ENCODE measurements at places on chromosomes 16 and 17.

GRCh38 chr17:54372069-54372749, 528.4 kb upstream of the TOM1L1 start:
- no peak for DNase-seq

- no peak for DNase-seq
These were observed 4.7 kb upstream of the TBX21 start for GRCh38 chr17:47728214-47728877.

- DNase-seq, result no peak
These were observed 47.2 kb upstream of the MED13 start for GRCh38 chr17:62112229-62112628.

GRCh38 chr16:2500430-2500917, 13.3 kb upstream of the ATP6V0C start:
- DNase-seq, result no peak

DNA sequence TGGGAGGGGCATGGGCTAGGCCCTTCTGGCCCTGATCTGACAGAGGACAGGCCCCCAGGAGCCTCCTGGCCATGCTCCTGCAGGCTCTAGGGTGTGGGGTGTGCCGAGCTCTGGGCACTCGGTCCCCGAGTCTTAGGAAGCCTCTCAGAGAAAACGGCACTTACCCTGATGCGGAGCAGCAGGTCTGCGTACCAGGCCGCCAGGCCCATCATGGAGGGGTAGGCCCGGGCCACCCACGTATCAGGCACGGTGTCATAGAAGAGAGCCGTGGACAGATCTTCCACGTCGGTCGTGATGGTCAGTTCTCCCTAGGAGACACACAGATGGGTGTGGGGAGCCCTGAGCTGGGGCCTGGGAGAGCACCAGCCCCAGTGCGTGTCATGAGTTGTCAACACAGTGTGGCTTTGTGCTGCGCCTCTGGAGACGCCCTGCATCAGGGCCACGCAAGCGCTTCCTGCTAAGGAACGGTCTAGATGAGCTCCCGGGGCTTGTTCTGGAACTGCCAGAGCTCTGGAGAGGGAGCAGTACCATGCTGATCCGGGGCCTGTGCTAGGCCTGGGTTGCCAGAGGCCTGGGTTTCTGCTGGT, 47.9 kb downstream of the PGS1 start:
- DNase-seq, result no peak

DNA sequence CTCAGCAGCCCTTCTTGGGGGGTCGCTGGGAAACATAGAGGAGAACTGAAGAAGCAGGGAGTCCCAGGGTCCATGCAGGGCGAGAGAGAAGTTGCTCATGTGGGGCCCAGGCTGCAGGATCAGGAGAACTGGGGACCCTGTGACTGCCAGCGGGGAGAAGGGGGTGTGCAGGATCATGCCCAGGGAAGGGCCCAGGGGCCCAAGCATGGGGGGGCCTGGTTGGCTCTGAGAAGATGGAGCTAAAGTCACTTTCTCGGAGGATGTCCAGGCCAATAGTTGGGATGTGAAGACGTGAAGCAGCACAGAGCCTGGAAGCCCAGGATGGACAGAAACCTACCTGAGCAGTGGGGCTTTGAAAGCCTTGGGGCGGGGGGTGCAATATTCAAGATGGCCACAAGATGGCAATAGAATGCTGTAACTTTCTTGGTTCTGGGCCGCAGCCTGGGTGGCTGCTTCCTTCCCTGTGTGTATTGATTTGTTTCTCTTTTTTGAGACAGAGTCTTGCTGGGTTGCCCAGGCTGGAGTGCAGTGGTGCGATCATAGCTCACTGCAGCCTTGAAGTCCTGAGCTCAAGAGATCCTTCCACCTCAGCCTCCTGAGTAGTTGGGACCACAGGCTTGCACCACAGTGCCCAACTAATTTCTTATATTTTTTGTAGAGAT, 3.4 kb downstream of the STH start:
- peak; percentile 63 for DNase-seq

DNA sequence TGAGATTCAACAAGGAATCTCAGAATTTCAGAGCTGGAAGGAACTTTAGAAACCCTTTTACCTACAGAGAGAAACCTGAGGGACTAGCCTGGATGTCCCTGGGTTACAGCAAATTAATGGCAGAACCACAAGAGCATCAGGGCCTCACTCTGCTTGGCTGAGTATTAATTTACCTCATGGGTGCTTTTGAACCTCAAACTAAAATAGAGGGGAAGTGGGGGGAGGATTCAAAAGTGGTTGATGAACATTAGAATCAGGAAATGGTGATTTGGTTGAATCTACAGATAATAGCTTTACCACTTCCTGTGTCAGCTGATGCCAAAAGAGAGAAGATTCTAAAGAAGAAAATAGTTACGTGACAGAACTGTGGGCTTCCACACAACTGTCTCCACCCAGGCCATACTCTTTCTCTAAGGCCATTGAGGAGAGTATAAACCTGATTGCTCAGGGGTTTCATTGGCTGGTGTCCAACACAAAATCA, 11.3 kb upstream of the SKAP1 start:
- DNase-seq, result no peak

- DNase-seq, result no peak
These were observed 10.3 kb downstream of the RFFL start for GRCh38 chr17:35053204-35053603.

- no peak for DNase-seq
These were observed 30.9 kb downstream of the PGS1 start for GRCh38 chr17:78409191-78409928.

GRCh38 chr17:32261936-32262510, 3.6 kb upstream of the RHBDL3 start:
- DNase-seq, result no peak

- no peak for DNase-seq
These were observed 27.7 kb downstream of the PPM1E start for GRCh38 chr17:58783380-58783779.

DNA sequence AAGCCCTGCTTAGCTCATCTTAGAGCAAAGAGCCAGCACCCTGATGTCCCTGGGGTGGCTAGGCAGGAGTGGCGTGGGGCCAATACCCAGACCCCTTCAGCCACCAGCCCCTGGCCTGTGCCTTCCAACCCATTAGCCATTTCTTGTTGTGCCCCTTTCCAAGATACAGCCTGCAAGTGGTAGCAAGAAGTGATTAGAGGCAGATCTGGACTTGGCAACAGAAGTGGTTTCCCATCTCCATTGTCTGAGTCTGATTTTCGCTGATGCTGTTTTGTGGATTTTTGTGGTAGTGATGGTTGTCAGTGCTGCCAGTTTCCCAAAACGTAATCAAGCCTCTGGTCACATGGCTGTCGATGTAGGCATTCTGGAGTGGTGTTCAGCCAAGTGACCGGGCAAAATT, 25.7 kb downstream of the PLCD3 start:
- no peak for DNase-seq

GRCh38 chr17:54029986-54030385, 207.3 kb downstream of the KIF2B start:
- no peak for DNase-seq

GRCh38 chr16:4936991-4937781, at the start of gene PPL:
Gene PPL (minus strand): TSS chr16:4937148. CDS start chr16:4937045, 103 bp downstream.
- DNase-seq, result no peak

DNA sequence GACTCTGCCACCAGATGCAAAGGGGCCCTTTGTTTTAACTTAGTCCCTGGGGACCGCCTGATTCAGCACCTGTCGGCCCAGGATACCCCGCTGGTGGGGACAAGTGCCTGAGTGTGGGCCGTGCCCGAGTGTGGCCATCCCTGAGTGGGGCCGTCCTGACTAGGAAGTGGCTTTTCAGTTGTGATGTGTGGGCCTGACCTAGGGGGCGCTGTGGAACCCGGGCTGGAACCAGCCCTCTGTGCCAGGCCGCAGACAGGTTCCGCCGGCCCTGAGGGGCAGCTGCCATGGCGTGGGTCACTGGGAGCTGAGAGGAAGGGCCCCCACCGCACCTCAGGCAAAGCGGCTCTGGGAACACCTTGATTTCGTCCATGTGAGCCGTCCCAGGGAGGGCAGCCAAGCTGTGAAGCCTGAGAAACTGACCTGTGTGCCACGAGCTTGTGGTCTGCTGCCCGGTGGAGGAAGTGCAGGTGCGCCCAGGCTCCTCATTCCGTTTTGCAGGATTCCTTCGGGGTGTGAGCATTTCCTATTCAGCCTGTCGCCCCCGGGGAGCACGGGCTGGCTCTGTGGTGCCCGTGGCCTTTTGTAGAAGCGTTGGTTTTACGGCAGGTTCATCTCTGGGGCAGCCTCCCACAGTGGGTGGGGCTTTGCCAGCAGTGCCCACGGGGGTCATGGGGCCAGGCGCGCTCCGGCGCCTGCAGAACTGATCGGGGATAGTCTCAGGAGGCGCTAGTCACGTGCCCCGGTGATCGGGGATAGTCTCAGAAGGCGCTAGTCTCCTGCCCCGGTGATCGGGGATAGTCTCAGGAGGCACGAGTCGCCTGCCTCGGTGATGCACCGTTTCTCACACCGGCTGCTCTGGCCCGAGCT, 5.3 kb downstream of the RPL13 start:
- DNase-seq, result peak; percentile 43

DNA sequence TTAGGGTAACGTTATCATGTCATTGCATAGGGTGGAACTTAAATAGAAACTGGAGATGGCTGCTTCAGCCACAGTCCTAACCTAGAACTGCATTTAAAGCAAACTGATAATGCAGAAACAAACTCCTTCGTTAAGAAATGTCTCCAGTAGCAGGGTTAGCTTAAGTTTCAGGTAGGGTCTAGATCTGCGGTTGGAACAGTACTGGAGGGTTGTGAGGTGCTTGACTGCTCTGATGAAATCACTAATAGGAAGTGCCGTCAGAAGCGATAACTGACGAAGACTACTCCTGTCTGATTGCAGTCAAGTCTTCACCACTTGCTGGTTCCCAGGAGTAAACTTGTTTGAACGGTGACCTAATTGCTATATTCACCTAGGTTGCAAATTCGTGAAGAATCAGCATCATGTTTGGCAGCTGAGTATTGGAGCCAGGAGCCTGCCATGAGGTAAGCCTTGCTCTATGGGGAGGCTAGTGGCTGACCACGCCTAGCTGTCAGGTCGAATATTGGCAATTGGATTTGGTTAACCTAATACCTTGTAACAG, 24.5 kb downstream of the TRPV2 start:
- peak; percentile 42 for DNase-seq

GRCh38 chr17:66541461-66542128, 239.2 kb downstream of the PRKCA start:
- peak; percentile 37 for DNase-seq

GRCh38 chr16:83397601-83398291, 410.0 kb upstream of the HSBP1 start:
- DNase-seq, result no peak

DNA sequence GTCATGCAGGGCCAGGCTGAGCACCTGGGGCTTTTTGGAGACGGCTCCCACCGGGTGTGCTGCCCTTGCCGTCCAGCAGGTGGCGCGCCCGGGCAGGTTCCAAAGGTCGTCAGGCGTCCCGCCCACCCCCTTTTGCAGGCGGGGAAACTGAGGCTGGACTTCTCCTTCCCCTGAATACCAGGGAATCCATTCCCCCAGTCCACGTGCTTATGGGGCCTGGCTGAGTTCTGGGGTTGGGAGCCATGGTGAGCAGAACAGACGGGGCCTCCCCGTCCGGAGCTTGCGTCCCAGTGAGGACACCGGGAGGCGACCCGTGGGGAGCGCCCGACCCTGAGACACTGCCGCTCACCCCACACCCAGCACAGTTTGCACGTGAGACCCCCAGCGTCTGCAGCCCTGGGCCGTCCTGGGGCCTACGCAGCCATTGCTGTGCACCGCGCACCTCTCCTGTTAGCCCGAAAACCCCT, 51.8 kb upstream of the JPH3 start:
- no peak for DNase-seq

DNA sequence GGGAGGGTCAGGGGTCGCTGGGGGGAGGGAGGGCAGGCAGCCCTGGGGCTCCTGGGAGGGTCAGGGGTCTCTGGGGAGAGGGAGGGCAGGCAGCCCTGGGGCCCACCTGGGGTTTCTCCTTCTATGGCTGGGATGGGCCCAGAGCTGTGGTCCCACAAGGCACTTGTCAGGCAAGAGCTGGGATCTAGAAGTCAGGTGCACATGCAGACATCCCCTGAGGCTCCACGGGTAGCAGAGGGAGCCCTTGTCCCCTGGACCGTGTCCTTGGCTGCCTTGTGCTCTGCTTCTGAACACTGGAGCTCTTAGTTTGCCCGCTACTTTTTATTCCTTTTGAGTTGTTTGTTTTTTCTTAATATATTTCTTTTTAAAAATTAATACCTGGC, 1.8 kb downstream of the TUBB3 start:
- no peak for DNase-seq

DNA sequence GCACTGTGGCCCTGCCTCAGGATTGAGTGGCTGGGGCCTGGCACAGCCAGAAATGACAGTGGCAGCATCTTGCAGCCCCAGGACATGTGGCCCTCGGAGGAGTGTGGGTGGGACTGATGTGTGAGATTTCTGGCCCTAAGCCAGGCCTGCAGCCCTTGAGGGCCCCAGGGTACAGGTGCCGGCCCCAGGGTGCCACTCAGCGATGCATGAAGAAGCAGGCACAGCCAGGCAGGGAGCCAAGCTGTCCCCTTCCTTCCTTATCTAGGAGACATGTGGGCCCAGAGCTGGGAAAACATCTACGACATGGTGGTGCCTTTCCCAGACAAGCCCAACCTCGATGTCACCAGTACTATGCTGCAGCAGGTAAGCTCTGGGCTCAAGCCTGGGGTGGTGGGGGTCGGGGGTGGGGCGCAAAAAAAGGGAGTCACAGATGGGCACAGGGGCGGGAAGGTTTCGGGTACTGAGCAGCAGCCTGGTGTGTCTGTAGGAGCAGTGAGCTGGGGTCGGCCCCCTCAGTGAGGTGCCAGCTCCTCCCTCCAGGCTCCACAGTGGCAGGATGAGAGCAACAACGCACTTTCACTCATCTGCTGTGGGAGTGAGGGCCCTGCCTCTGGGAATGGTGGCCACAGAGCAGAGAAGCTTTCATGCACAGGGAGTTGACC, 4.1 kb downstream of the ACE start:
- no peak for DNase-seq

GRCh38 chr17:31093866-31094599, 744 bp upstream of the NF1 start:
- DNase-seq, result no peak

DNA sequence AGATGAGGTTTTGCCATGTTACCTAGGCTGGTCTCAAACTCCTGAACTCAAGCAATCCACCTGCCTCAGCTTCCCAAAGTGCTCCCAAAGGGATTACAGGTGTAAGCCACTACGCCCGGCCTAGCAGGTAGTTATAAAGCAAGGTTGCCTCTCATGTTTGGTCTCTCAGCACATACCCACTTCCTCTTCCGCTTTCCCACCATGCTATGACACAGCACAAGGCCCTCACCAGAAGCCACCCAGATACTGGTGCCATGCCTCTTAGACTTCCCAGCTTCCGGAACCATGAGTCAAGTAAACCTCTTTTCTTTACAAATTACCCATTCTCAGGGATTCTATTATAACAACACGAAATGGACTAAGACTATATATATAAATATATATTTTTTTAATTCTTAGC, 143.6 kb downstream of the COPRS start:
- DNase-seq, result no peak

DNA sequence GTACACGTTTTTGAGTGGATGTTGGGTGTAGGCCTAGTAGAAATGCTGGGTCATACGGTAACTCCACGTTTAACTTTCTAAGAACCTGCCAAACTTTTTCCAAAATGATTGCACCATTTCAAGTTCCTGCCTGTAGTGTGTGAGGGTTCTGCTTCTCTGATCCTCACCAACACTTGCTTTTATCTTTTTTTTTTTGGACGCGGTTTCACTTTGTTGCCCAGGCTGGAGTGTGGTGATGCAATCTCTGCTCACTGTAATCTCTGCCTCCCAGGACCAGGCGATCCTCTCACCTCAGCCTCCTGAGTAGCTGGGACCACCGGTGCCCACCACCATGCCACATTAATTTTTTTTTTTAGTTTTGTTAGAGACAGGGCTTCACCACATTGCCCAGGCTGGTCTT, 23.5 kb downstream of the ZNF750 start:
- no peak for DNase-seq

- no peak for DNase-seq
These were observed 863 bp upstream of the UTS2R start for GRCh38 chr17:82370471-82371332.

All from mesenchymal stem cell (in vitro differentiated cells and primary cell).